ENCODE measurements at places on chromosomes 3 and 15. TPM values are rescaled to one million over a fixed set of nuclear protein-coding genes. Genes with fewer than 3 reads are reported as not detected.

GRCh38 chr3:128178782-128179483, 25.7 kb downstream of the EEFSEC start:
- DNase-seq = no peak

- DNase-seq = no peak
Observed at GRCh38 chr3:40042752-40043443, 233.5 kb downstream of the MYRIP start.

DNA sequence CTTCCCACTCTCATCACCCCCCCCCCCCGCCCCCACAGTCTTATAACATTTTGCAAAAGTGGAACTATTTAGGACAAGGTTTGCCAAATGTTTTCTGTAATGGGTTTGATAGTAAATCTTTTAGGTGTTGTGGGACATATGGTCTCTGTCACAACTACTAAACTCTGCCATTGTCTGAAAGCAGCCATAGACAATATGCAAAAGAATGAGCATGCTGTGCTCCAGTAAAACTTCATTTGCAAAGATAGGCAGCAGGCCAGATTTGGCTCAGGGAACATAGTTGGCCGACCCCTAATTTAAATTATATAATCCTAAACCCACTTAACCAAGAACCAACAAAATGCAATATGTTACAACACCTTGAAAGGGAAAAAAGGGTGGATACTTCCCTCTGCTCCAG, 46.4 kb downstream of the TIPARP start:
- DNase-seq = no peak

DNA sequence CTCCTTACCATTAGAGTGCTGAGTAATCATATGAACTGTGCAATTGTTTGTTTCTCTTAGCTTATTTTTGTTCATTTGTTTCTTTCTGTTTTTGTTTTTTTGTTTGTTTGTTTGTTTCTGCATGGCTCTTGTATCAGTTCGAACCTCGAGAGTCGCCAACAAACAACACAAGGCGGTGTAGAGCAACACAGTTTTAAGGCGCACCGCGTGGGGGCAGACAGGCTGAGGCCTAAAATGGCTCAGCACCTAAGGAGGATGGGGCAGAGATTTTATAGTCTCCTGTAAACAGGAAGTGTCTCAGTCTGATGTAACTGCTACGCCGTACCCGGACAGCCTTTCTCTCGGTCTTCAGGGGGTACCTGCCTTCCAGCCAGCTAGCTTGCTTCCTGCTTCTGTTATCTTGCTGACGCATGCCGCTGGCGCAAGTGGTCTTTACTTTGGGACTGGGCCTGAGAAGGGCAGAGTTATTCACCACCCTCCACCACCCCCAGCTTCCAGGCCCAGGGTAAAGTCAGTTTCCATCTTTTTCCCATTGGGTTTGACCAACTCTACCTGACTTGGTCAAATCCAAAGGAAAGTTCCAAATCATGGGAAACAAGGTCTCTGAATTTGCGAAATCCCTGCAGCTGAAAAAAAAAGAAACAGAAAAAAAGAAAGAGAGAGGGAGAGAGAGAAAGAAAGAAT, 25.8 kb upstream of the MFGE8 start:
- peak; percentile 24 for DNase-seq

- DNase-seq = peak; percentile 65
Observed at GRCh38 chr3:127775398-127776109, 46.8 kb downstream of the MGLL start.

- no peak for DNase-seq
Observed at GRCh38 chr3:43870120-43870519, 179.4 kb downstream of the ABHD5 start.

- no peak for DNase-seq
Observed at GRCh38 chr15:70799667-70800450, 36.5 kb upstream of the UACA start.

GRCh38 chr15:86506401-86506800, 426.7 kb downstream of the AGBL1 start:
- no peak for DNase-seq

DNA sequence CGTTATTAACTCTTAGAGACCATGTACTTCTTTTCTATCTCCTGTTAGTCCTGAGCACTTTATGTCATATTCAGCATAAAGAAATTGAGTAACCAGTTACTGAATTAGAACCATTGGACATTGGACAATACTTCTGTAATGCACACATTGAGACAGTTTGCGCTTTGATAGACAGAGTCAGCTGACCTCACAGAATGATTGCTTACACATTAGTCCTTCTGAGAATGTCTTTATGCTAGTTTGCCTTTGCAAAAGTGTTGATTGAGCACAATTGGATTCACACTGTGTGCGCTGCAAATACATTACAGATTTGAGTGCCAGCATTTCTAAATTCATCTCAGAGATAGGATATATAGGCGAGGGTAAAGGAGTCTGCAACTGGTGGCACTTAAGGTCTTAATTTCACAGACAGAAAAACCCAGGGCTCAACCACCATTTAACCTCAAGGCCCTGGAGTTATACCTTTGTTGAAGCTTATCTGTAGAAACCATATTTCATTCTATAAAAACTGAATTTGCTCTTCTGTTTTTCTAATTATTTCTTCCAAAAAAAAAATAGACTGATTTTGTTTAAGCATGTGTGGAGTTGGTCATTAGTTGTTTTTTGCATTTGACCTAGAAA, 3.8 kb downstream of the SERPINI1 start:
- no peak for DNase-seq

- DNase-seq = peak; percentile 79
Observed at GRCh38 chr3:134357914-134358811, 16.1 kb downstream of the AMOTL2 start.

- DNase-seq = peak; percentile 46
Observed at GRCh38 chr15:67945951-67946700, 106.3 kb upstream of the RNU6-1 start.

DNA sequence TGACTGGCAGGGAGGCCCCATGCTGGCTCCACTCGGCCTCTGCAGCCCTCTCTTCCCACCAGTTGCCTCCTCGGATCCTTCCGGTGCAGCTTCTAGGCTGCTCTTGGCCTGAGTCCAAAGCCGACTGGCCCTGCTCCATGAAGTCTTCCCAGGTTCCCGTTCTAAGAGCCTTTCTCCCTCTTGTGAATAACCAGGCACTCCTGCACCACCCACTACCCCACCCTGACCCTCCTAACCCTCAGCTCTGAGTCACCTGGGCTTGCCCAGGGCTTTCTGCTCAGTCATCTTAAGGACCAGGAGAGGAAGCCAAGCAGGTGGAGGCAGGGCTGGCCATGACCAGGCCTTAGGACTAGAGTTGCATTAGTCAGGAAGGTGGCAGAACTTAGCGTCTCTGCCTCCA, 28.1 kb upstream of the CNBP start:
- DNase-seq = no peak

- no peak for DNase-seq
Observed at GRCh38 chr3:159850481-159850880, 138.2 kb upstream of the IL12A start.

- no peak for DNase-seq
Observed at GRCh38 chr3:113707835-113708234, 11.4 kb upstream of the USF3 start.

DNA sequence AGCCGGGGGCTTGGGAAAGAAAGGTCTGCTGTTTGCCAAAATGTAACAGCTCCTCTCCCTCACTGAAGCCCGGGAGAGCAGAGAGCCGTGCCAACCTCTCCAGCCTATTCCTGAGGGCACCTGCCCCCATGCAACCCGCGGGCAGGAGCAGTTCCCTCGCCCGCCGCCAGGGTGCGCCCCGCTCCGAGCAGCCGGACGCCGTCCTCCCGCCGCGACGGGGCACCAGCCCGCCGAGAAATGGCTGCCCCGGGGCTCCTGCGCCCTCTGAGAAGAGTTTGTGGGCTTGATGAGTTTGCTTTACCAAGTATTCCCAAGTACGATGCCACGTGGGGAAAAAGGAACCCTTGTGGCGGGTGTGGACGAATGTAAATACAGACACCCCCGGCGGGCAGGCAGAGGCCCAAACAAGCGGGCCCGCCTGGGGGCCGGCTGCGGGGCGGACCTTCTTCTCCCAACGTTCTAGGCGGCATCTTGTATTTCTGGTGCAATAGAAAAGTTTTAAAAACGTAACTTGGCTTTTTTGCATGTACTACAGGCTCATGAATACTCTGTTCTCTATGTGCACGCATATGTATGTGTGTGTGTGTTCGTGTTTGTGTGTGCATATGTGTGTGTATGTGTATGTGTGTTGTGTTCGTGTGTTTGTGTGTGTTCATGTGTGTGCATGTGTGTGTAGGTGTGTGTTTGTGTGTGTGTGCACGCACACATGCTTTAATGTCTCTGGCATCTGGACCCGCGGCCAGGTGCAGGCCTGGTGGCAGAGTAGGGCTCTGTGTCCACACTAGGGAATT, 162.9 kb downstream of the CHSY1 start:
- DNase-seq = peak; percentile 96

DNA sequence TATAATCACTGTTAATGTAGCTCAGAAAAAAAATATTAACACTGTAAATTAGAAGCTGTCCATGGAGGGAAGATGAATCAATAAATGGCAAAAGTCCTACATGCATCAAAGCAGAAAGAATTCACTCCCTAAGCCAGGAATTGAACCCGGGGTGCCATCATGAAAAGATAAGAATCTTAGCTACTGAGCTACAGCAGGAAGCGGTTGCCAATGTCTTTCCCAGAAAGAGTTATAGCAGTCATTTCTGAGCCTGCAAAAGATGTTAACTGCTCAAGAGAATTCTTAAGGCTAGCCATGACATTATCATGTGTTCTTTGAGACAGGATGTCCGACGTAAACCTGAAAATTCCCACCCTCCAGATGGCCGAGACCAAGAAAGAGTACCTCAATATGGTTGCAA, 47.4 kb upstream of the MKRN3 start:
- no peak for DNase-seq

DNA sequence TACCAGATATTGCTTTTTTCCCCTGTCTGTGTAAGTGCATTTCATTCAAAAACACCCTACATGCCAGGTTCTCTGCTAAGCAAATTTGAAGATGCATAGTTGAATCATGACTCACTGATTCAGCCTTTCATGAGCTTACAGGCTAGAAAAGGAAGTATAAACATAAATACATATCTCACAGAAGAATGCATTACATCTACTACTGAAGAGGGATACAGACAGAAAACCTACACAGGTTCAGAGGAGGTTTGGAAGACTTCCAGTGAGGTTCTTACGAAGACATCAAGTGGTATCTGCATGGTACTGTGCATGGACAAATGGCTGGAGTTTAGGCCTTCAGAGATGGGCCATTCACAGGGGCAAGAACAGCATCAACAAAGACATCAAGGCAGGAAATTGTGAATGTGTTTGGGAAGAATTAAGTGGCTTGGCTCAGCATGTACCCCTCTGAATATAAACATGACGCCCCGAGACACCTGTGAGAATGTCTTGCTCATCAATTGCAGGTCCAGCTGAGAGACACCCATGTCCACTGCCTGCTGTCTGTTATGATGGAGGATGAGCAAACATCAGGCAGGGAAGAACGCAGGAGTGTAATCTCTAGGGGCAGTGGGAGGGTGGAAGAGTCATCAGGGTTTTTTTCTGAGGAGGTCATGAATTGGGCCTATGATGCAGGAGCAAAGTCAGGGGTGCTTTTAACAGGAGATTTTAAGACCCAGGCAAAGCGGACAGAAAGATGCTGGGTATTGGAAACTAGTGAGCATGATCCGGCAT, 105.1 kb upstream of the GALNT15 start:
- no peak for DNase-seq

- no peak for DNase-seq
Observed at GRCh38 chr3:154304116-154304786, 20.0 kb downstream of the DHX36 start.

DNA sequence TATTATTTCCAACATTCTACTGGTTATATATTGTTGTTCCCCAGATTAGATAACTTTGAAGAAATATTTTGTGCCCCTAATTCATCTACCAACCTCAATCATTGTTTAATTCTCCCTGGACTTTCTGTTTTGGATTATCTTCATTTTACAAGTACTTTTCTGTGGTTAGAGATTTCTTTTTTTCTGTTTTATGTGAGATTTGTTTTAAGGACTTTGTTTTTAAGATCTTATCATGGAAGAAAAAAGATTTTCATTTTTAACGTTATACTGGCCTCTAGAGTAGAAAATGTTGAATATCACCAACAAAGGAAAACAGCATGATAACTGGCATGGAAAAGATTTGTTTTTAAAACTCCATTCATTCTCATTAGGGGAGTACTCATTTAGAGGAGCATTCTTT, 210.9 kb upstream of the KCNMB2 start:
- DNase-seq = no peak

GRCh38 chr3:45631486-45631885, 36.9 kb downstream of the LIMD1 start:
- DNase-seq = no peak

DNA sequence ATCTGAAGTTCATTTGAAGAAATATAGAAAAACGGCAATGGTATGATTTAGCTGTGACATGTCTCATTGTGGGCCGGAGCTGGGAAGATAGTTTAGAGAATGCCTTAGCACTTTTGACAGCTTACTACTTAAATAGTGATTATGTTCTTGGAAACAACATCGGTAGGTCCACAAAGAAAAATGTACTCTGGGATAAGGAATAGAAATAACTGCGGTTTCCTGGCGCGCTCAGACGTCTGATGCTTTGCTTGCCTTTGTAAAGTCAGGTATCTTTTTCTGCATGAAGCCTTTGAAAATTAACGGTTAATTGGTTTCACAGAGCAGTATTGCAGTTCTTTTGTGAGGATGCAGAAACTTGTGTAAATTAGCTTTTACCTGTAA, 1.4 kb downstream of the USP3 start:
- no peak for DNase-seq

DNA sequence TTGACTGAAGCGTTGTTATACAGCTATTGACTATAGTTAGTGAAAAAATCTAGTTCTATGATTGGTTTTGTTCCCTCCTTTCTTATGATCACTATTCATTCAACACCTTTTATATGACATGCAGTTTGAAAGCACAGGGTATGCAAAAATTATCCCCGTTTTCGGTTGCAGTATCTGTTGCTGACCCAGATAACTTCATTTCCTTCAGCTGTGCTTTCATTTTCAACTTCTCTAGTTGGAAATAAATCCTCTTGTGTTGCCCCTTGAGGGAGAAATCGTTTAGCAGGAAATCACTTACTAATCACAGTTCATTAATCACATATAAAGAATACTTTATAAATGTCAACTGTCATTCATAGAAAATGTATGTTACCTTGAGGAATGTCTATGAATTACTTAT, 55.1 kb downstream of the MBNL1 start:
- DNase-seq = no peak

DNA sequence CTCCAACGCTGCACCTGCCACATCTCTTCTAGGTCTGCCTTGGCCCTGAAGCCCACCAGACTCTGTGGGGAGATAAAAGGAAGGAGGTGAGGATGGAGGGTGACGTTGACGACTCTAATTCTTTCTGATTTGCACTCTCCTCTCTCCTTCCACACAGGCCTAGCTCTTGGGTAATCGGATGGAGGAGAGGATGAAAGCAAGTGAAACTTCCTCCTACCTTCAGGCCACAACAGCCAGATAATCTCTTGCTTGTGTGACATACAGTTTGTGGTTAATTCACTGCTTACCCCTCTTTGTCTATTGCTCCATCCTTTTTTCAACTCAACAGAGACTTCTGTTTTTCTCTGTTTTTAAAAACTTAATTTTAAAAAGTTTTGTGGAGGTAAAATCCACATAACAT, 208.1 kb downstream of the SV2B start:
- DNase-seq = no peak

The PSTPIP1 gene
- total RNA-seq = 1.3 TPM

The NUTM1 gene
- total RNA-seq = 0.26 TPM

The GOLGA6B gene
- 2.5 TPM for total RNA-seq

The BMF gene
- 11.9 TPM for total RNA-seq

The KCNMB2 gene
- not detected for total RNA-seq

The FRMD5 gene
- 2.4 TPM for total RNA-seq

The HRG gene
- total RNA-seq = 0.14 TPM

The SUSD5 gene
- 0.59 TPM for total RNA-seq

The C3orf80 gene
- not detected for total RNA-seq

The ARHGAP31 gene
- 4.2 TPM for total RNA-seq

The DGKG gene
- total RNA-seq = 0.37 TPM

All from H7 (cell line).